ENCODE measurements at places on chromosomes 3 and 15. TPM values are rescaled to one million over a fixed set of nuclear protein-coding genes. Genes with fewer than 3 reads are reported as not detected.
A peak's percentile ranks its signal among the peaks of the same experiment; 100 is the strongest.

DNA sequence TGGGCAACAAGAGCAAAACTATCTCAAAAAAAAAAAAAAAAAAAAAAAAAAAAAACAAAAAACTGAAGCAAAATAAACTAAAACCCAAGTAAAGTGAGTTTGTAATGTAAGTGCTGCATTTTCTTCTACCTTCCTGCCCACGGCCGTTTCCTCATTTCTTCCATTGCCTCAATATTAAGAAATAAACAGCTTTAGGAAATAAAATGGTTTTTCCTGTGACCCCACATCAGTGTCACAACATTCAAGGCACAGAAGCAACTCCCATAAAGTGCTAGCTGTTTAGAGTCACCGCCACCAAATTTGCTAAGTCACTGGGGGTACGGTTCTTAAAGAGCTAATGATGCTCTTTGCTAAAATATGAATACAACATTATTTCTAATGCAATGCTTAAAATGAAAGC lies 3.3 kb downstream of the PKM start:
- peak; percentile 18 for DNase-seq

DNA sequence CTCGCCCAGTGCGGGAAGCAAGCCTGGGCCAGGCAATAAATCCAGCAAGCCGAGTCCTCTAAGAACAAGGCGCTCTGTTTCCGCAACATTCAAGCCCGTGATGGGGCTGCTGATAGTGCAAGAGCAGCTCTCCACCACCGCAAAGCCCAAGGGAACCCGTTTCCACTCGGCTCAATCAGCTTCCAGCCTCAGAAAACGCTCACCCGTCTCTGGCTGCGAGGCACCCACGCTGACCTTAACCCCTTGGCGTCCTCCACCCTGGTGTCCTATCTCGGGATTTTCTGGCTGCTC lies 17.8 kb downstream of the SPATA12 start:
- DNase-seq: peak; percentile 22

DNA sequence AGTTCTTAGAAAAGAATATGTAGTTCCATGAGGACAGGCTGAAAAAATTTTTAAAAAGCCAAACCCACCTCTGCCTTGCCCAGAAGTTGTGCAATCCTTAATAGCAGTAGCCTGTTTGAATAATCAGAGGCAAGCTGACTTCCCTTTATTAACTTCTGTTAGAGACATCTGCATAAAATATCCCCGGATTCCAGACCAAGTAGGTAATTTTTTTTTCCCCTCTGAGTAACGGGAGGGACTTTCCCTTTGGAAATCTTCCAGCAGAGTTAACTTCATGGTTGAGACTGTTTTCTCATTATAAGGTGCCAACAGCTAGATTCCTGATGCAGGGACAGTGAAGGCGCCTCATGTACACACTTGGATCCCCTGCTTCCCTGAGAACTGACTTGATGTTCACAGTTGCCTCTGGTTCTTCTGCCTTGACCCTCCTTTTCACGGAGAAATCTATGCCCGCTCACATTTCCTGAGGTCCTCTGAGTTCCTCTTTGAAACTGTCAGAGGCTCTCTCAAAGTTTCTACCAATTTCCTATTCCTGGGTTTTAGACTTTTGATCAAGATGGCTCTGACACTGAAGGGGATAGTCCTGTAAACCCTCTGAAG lies 227.6 kb upstream of the BHLHE40 start:
- peak; percentile 91 for DNase-seq

DNA sequence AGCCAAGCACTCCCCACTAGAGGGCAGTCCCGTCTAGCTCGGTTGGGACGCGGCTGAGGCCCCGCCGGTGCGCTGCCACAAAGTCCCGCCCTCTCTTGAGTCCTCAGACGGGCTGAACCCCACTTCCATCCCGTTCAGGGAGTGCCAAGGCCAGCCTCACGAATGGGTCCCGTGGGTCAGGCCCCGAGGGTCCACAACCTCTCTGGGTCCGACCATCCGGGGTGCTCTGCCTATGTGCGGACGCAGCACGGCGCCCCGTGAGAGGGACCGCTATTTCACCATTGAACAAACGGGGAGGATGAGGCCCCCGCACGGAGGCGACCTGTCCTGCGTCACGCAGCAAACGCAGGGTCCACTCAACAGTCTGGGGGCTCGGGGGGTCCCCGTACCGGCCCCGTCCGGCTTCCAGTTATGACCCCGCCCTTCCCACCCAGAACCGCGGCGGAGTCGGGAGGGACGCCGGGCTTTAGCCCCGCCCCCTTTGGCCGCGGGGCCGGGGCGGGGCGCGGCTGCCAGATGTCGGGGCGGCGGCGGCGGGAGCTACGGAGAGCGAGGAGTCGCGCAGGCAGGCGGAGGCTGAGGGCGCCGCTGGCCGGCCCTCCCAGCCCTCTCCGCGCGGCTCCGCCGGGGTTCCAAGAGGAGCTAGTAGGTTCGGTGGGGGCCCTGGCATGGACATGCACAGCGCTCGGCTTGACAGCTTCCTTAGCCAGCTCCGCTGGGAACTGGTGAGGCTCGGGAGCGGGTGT lies at the start of gene INKA1:
Gene INKA1, plus strand, starts transcription at position 543 of the 746 bp plus-strand sequence. Its CDS starts 132 bp downstream, at position 675.
- peak; percentile 65 for DNase-seq

- DNase-seq: peak; percentile 50
These were observed 199.2 kb upstream of the TMC3 start for GRCh38 chr15:81573098-81573746.

DNA sequence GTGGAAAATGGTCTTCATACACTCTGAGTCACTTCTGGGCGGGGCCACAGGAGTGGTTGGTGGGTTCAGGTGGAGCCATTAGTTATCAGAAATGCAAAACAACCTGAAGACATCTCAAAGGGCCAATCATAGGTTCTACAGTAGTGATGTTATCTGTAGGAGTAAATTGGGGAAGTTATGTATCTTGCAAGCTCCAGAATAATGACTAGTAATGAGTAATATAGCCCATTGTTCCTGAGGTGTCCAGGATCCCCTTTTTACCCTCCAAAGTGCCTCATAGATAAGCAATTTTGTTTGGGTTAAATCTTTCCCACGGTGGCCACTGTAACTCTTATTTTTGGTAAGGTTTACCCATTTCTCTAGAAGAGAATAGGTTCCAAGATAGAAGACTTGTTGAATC lies 91.7 kb downstream of the PIK3R4 start:
- no peak for DNase-seq

DNA sequence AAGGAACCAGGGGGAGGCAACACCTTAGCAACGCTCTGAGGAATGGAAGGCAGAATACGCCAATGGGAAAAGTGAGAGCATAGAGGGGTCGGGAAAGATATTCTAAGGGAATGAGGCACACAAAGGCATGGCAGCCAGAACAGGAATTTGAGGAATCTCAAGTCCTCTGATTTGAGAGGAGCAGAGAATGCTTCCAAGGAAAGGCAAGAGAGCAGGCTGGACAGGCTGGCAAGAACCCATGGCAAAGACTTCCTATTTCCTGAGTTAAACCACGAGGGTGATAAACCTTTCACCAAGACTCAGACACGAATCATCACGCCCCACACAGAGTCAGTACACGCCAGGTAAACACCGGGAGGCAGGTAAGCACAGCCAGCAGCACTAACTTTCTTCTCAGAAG lies 109.8 kb downstream of the IGF2BP2 start:
- peak; percentile 89 for DNase-seq

DNA sequence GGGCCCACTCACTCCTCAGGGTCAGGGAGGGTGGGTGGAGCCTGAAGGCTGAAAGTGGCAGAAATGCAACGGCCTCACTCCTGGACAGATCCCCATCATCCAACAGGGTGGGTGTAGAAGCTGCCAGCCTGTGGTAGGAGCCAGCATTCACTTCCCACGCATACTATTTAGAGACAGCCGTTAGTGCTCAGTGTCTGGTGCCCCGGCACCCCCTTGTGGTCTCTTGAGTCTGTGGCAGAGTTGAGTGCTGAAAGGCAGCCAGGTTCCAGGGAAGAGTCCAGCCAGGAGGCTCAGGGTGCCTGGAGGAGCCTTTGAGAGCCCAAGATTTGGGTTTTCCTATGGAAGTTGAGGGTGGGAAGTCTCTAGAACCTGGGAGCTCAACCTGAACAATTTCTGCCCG lies 2.1 kb upstream of the GNAT1 start:
- peak; percentile 67 for DNase-seq

- DNase-seq: no peak
These were observed 31.0 kb downstream of the ACAP2 start for GRCh38 chr3:195411836-195412235.

DNA sequence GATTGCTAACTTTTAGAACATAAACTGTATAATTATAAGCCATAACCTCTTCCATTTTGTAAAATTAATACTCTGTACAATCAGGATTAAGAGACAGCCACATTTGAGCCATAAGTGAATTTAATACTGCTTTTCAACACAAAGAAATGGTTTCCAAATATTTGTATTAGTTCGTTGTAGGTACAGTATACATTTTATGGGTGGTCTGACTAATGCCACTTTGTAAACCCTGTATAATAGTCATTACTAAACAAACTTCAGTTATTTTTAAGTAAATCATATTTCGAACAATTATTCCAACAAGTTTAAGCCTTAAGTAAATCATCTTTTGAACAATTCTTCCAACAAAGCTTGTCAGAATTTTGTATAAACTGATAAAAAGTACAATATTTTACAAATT lies 11.0 kb downstream of the ALCAM start:
- no peak for DNase-seq

DNA sequence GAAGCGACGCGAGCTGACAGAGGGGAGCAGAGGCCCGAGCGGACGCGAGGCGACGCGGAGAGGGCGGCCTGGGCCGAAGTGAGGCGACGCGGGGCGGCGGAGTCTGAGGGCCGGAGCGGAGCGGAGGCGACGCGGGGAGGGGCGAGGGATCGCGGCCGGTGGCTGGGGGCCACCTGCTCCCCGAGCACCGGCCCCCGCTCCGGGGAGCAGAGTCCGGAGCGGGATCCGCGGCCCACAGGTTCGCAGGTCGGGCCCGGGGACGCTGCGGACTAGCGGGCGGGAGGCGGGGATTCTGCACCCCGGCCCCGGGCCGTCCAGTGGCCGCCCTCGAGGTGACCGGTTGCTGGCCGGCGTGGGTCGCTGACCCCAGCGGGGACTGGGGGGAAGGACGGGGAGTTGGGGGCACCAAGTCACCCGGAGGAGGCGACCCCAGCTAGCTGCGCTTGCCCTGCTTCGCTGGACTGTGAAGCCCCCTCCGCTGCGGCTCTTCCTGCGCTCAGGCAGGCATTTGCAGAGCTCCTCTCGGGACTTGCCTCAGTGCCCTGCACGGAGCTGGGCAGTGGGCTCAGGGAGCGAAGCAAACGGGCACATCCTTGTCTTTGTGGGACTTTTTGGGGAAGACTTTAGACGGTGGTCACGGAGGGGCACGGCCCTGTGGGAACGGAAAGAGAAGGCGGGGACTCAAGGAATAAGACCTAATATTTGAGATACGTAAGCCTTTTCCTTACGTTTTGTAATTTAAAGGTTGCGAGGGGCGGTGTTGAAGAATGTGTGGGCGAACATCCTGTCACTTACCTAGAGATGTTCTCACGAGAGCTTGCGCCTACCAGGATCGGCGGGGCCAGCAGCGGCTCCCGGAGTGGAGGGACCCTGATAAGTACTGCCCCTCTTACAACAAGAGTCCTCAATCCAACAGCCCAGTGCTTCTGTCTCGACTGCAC lies 566 bp downstream of the HMCES start:
- peak; percentile 72 for DNase-seq

- DNase-seq: peak; percentile 99
These were observed 45.3 kb upstream of the VPS8 start for GRCh38 chr3:184766555-184767261.

DNA sequence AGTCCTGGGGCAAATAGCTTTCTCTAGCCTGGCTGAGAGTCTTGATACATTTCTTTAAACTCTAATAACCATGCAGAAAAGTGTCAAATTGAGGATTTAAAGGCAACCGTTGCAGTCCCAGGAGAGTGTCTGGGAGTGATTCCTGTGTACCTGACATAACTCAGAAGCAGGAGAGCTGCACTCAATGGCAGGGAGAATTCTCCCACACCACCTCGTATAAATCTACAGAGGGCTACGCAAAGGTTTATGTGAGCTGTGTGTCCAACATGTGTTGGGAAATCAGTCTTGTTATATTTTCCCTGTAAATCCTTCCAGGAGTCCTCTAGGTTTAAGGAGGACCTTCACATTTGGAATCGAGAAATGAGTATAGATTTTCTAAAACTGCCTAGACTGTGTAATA lies 192.6 kb downstream of the WDR72 start:
- DNase-seq: no peak

DNA sequence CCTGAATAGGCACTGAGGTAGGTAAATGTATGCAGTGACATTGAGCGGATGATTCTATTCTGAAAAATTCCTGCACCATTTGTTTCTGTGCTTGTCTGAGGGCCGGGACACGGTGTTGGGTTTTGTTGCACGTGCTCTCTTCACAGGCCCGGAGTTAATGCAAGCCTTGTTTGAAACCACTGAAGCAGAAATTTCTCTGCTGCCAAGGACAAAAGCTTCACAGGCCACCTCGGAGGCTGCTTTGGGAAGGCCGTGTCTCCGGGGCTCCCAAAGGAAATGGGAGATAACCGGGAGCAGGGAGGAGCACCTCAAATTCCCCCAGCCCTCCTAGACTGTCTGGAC lies 179.4 kb downstream of the OPA1 start:
- no peak for DNase-seq

GRCh38 chr3:25355998-25356397 lies 72.1 kb upstream of the RARB start:
- DNase-seq: no peak

- DNase-seq: no peak
These were observed 214.1 kb downstream of the SHQ1 start for GRCh38 chr3:72634128-72634527.

DNA sequence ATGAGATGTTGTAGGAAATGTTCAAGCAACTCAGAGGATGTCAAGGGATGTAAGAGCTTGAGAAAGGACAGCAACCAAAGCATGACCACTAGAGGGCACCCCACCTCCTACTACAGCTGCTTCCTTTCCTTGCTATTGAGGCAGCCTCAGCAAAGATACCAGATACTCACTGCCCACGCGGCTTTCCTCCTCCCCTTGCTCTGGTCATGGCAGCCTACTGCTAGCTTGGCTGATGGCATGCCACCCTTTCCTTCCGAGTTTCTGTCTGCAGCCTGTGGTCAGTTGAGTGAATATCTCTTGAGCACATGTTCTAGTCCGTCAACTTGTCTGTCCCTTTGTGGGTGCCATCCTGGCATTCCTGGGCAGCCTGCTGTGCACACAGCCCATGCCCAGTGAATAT lies 4.4 kb upstream of the CXCR6 start:
- DNase-seq: peak; percentile 82

- peak; percentile 95 for DNase-seq
These were observed 66.1 kb upstream of the NR2F2 start for GRCh38 chr15:96264351-96264798.

GRCh38 chr15:52523192-52523591 lies 5.5 kb downstream of the MYO5A start:
- DNase-seq: peak; percentile 97

GRCh38 chr3:126413693-126414080 lies 19.0 kb downstream of the CFAP100 start:
- no peak for DNase-seq

Gene MAP6D1
- total RNA-seq: 0.90 TPM

Gene SCG5
- 11.8 TPM for total RNA-seq

Gene KCNH8
- total RNA-seq: not detected

Gene SI
- not detected for total RNA-seq

Gene IQCF5
- total RNA-seq: not detected

Gene NUTM1
- total RNA-seq: not detected

Gene CCRL2
- total RNA-seq: 0.26 TPM

Gene TMEM45A
- 6.5 TPM for total RNA-seq

Gene TMEM40
- 19.0 TPM for total RNA-seq
